Osteoblast (primary cell): ENCODE measurements at places on chromosomes 3 and 15. TPM values are rescaled to one million over a fixed set of nuclear protein-coding genes. Genes with fewer than 3 reads are reported as not detected.

DNA sequence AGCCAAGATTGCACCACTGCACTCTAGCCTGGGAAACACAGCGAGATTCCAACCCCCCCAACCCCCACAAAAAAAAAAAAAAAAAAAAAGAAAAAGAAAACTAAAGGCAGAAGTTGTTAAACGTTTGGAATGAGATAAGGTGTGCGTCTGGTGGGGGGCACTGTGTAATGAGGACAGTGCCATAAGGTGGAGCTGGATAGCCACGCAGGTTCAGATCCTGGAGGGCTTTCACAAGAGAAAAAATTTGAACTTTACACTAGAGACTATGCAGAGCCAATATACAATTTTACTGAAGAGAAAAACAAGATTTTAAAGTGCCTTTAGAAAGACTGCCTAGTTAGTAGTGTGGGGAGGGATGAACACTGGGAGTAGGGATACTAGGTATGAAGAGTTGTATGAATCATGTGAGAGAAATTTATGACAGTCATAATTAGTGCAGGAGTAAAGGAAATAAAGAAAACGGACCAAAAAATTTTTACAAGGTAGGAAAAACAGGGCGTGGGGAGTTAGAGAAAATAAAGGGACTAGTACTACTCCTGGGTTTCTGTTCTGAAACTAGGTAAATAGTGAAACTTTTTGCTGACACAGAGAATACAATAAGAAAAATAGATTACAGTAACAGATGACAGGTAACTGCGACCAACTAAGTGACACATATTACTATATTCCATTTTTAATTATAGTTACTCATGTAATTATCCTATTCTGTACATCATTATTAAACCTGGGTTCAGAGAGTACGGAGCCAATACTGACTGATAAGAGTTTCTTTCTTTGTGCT lies 108.1 kb downstream of the PEAK1 start:
- no peak for DNase-seq

- DNase-seq: no peak
These were observed 26.7 kb upstream of the KLHL6 start for GRCh38 chr3:183582161-183582560.

DNA sequence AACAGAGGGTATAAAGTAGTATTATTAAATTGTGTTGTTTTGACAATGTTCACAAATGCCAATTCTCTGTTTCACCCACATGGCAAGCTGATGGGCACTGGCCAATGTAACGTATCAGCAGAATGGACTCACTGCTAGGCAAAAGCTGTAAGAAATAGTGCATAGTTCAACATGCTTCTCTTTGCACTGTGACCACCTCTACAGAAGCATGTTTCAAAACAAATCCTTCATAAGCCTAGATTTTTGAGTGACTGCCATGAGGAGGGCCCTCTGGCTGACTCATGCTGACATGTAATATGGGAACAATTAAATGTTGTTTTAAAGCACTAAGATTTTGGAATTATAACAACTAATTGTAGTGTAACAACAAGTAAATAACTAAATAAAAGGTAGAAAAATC lies 3.2 kb downstream of the GBE1 start:
- DNase-seq: peak; percentile 37

DNA sequence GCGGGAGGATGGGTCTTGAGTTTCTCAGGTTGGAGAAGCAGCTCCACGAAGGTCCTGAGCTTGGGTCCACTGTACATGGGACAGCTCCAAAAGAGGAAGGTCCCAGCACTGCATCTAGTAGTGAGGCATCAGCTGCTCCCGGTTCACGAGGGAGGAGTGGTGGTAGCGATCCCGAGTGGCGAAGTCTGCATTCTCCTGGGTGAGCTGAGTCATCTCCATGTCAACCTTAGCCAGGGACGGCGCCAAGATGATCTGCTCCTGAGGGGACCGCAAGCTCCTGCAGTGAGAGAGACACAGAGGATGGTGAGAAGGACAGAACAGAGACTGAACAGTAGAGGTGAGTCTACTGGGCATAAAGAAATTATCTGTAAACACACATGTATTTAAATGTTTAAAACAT lies 28.0 kb upstream of the HEG1 start:
- peak; percentile 31 for DNase-seq

DNA sequence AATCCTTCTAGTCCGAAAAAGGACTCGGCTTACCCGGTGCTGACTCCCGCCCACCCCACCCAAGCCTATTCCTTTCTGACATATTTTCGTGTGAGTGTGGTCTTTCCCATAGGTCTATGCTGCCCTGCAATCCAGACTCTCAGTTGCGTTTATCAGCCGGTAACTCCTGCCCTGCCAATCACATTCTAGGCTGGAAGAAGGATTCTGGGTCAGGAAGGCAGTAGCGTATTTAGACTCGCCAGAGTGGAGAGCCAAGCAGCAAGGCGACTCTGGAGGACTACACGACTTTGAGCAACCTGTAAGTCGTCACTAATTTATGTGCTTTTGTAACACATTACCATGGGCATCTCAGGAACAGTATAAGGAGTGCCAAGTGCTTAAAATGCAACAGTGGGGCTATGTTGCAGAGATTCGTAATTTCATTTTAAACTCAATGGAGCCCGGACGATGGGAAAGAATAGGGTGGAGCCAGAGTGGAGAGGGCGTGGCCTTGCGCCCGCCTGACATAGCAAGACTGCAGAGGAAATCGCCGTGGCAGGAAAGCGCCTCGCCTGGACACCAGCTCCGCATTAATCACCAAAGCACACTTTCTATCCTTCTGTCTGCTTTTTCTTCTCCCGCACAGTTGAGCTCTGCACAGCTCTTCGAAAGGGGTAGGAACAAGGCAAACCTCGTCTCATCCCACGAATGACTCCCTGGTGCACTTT lies 1044.2 kb downstream of the AGBL1 start:
- DNase-seq: no peak

DNA sequence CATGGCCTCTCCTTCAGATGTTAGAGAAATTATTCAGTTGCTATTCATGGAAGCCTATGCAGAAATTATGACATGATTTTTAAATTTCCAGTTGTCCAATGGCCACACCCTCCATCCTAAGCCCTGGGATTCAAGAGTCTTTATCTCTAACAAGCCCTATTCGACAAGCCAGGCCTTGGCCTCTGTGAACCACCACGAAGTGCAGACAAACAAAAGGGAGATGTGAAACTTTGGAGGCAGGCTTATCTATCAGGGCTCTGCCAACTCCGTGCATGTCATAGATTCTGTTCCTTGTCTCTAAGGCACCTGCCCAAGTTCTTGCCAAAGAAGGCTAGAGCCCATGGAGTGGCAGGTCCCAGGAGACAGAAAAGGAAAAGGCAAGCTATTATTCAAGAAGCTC lies 212.4 kb upstream of the ADAMTS9 start:
- no peak for DNase-seq

DNA sequence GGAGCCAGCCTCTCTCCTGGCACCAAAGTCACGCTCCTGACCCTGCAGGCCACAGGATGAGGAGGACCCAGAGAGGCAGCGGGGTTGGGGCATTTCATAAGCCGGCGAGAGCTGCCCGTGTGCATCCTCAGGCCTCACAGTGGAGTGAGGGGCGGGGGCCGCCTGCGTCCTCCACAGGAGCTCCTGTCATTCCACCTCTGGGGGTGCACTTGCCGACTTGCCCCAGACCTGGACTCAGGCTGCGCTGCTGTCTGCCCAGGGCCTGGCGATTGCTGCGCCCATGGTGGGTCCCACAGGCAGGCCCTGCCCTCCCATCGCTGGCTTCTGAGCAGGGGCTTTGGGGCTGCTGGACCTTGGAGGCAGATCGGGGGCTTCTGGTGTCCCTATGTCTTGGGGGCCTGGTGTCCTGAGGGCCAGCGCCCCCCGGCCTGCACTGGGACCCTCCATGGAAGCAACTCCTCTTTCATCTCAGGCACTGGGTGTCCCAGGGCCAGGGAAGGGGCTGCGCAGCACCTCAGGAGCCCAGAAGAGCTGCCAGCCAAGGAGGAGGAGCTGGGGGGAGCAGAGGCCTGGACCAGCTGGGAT lies 184.0 kb downstream of the GOLGA6L6 start:
- peak; percentile 85 for DNase-seq

GRCh38 chr3:123745184-123745855 lies 138.8 kb downstream of the MYLK start:
- no peak for DNase-seq

DNA sequence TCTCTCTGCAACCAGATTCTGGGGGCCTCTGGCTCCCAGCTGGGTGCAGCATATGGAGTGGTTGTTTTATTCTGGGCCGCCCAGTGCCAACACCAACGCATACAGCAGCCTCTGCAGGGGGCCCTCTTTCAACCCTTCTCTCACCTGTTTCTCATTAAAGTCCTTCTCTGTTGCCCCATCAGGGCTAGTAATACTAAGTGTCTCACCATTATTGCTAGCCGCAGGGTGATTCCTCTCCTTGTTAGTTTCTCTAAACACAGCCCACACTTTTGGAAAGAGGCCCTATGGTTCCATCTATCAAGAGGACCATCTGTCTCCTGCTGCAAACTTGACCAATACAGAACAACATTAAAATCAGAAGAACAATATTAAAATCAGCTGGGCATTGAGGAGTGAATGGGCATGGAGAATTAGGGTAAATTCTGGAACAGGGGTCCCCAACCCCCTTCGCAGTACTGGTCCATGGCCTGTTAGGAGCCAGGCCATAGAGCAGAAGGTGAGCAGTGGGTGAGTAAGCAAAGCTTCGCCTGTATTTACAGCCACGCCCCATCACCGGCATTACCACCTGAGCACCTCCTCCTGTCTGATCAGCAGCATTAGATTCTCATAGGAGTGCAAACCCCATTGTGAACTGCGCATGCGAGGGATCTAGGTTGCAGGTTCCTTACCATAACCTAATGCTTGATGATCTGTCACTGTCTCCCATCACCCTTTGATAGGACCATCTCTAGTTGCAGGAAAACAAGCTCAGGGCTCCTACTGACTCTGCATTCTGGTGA lies 36.5 kb downstream of the ALS2CL start:
- no peak for DNase-seq

Gene RPS27L
- 263 and 281 TPM in 2 replicates for total RNA-seq

Gene ZNF501
- total RNA-seq: 6.5 and 7.2 TPM in 2 replicates

DNA sequence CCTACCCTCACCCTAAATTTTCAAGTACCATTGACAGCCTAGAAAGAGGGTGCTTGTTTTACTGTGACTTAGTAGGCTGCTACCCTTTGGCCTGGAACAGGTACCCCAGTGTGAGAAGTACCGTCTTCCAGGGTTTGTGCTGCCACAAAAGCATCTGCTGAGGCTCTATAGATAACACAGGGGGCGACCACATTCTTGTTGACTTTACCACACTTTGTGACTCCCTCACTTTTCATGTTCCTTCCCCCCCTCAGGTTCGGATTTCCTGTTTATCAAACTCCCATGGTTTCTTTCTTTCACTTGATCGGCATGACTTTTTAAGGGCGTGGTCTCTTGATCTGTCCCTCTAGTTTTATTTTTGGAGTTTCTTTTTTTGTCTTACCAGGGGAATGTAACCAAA lies 23.5 kb downstream of the EXOG start:
- no peak for DNase-seq

GRCh38 chr15:83559310-83559966 lies 94.5 kb upstream of the ADAMTSL3 start:
- peak; percentile 88 for DNase-seq

GRCh38 chr3:41863024-41863423 lies 98.9 kb downstream of the ULK4 start:
- no peak for DNase-seq

DNA sequence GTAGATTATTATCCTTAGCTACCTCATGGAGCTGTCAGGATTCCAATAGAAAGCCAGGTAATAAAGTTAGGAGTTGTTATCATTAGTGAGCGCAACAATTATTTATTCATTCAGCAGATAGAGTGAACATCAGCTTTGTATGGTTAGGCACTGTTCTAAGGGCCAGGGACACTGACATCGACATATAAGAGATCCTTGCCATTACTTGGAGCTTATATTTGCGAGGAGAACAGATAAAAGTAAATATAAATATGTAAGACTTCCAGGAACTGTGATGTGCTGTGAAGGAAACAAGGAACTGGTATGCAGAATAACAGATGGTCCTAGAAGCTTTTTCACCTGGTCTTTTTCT lies 473 bp downstream of the LSM3 start:
- DNase-seq: no peak

Gene GOLGA8T
- not detected in 2 replicates for total RNA-seq

DNA sequence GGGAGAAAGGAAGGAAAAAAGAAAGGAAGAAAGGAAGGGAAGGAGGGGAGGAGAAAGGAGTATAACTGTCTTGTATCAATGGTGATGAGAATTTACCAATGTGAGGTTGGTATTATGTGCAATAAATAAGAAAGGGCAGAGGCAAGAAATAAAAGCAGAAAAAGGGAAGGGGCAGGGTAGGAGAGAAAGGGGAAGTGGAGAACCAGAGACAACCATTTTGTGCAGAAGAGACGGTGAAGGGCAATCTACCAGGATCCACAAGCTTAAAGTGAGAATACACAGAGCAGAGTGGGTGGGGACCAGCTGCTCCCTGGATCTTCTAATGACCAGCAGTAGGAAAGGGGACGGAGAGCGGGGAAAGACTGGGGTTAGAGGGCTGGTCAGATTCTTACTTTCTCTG lies 106.9 kb upstream of the SLCO2A1 start:
- no peak for DNase-seq

DNA sequence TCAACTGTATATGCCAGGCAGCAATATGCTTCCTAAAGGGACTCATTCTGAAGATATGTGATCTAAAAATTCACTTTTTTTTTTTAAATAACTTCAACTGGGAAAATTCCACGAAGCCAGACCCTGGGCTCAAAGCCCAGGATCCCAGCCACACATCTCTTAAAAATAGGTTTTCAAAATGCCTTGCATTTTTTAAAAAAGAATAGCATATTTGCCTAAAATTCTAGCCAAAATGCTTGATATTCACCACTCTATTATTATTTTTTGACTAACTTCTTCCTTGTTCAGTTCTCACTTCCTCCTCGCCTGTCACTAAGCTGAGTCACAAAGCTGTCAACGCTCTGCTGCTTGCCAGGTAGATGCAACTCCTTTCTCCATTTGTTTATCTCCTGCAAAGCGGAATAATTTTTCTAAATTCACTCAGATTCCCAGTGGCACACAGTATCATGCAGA lies 28.0 kb upstream of the VGLL4 start:
- DNase-seq: no peak

- DNase-seq: no peak
These were observed 607 bp downstream of the MRPL47 start for GRCh38 chr3:179603831-179604230.

- DNase-seq: no peak
These were observed 4.7 kb downstream of the EIF1B start for GRCh38 chr3:40313975-40314860.

- DNase-seq: no peak
These were observed 118.1 kb downstream of the OPA1 start for GRCh38 chr3:193711166-193711485.

DNA sequence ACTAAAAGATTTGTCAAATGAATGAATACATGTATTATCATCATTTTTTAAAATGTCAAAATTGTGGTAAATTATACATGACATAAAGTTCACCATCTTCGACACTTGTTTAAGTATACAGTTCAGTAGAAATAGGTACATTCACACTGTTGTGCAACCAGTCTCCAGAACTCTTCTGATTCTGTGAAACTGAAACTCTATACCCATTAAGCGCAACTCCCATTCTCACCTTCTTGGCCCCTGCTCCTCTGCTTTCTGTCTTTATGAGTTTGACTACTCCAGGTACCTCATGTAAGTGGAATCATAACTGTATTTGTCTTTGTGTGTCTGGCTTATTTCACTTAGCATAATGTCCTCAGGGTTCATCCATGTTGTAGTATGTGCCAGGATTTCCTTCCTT lies 50.1 kb upstream of the KBTBD8 start:
- DNase-seq: no peak

GRCh38 chr3:112038863-112039262 lies 4.3 kb downstream of the TMPRSS7 start:
- no peak for DNase-seq
